ENCODE measurements at places on chromosomes 4 and X.

DNA sequence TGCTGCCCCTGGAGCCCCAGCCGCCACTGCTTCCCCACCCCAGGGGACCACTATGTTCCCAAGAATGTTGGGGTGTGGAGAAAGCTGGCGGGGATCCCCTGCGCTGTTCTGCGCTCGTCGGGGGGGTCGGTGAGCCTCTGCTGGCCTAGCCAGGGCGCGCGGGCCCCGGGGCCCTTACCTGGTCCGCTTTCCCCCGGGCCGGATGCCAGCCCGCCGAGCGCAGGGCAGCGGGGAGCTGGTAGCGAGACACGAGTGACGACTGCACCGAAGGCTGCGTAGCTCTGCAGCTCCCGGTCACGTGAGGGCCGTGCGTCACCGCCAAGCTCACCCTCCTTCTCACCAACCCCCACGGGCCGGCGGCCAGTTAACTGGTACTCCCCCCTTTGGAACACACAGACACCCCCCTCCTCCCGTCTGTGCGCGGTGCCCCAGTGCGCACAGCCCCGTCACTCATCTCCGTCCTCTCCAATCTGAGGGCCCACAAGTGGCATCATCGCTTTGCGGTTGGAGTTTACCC is at the start of gene BEX1:
Gene BEX1, minus strand, starts transcription at position 254 of the 517 bp plus-strand sequence. CDS start 897 bp downstream, outside the sequence.
- peak; percentile 16 for DNase-seq

DNA sequence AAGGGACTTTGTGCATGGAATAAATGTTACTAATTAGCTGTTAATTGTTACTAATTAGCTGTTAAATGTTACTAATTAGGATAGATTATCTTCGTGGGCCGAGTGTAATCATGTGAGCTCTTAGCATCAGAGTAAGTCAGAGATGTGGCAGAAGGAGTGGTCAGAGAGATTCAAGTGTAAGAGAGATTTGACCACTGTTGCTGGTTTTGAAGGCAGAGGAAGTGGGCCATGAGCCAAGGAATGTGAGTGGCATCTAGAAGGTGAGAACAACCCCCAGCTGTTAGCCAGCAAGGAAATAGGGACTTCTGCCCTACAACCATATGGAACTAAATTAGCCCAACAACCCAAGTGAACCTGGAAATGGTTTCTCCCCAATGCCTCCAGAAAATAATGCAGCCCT is 28.2 kb downstream of the ODAPH start:
- DNase-seq, result no peak

DNA sequence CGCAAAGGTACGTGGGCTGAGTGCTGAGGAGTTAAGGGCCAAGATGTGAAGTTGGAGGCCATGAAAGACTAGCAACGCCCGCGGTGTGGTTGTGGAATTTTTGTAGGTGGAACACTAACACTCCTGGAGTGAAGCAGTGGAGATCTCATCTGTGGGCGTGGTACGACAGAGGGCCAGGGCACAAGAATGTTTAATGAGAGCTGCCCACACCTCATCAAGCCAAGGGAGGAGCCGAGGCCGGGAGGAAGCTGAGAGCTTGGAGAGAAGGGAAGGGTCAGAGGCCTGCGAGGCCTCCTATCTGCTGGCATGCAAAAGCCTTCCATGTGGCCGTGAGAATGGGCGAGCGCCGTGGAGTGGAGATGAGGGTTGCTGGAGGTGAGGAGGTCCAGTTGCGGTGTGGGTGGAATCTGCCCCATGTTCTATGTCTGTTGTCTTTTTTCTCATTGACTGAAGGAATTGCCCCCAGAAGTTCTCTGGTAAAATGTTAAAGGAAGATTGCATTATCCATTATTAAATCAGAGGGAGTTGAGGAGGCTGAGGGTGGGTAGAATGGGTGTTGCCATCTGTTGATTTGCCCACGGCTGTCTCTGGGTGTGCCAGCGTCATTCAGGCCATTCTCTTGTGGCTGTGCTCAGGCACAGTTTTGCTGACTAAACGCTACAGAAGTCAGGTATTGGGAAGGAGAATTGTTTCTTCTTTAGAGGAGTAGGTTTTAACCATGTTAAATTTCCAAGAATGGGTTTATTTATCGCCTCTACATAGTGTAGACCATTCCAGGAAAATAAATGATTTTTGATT is 19.8 kb downstream of the SNX25 start:
- no peak for DNase-seq

DNA sequence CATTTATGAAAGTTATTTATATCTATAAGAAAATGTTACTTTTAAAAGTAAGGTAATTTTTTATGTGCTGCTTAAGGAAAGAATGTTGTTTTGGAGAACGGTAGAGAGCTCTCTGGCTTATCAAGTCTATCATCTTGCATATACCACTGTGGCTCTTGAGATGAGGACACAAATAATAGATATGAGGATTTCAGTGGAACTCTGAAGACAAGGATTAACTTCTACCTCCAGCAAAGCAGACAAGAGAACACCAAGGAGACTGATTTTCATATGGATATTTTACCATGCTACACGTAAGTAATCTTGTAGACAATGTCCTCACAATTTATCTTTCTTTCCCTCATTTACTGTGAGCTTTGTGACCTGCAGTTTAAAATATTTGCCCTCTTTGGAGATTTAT is 557.5 kb upstream of the NDST4 start:
- no peak for DNase-seq

DNA sequence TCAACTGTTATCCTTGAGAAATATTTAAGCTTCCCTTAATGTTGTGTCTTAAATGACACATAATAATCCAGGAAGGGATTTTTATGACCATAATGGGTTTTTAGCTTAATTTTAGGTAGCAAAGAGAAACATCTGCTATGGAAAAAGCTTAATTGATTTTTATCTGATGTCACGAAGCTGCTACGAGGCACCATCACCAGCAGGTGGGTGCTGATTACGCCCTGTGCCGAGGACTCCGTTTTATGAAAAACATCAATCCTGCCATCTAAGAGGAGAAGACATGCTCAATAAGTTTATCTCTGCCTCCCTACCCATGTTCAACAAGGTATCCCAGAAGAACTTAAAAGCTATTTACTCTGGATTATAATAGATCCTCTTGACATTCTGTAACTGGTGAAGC is 280.6 kb upstream of the ZFP42 start:
- no peak for DNase-seq

DNA sequence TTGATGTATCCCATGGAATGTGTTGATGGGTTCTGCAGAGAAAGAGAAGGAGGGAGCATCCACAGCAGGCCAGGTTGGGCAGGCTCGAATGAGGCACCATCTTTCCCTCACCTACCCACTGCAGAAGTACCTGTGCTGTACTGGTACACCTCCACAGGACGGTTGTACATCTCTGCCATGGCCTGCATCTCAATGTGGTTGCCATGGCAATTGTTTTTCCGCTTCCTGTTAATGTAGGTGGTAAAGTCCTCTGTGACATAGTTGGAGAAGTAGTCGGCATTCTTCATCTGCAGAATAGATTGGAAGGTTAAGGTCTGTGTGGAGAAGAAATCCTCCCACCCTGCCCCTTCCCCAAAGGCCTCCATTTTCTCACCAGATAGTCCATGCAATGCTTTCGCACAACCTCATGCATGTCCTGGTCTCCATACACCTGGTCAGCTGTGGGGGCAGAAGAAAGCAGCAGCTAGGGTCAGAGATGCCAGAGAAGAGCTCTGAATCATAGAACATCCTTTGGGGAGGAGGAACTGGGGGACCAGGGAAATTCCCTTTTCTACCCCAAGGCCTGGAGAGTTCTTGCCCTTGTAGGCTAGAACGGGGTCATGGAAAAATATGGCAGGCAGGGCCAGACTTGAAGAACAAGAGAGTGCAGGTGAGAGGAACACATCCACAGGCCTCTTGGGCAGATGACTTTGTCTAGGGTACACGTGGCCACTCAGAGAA is 15.9 kb upstream of the PIM2 start:
- no peak for DNase-seq
